NCI-H460 (cell line): ENCODE measurements at places on chromosomes 5 and 9.

DNA sequence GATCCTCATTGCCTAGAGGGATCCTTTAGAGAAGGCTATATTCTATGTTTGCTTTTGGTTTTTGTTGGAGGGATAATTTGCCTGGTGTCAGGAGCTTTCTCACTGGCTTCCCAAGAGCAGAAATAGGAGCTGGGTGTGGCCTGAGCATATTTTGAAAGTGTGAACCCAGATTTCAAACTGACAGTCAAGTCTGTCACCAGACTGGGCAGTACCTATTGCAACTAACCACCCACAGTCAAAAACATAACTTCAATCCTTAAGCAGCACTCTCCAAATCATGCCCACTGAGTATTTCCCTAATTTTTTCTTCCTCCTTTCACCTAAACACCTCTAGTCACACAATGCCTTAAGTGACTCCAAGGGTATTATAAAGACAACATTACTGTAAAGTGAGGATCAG lies 278.4 kb downstream of the EBF1 start:
- no peak for DNase-seq

DNA sequence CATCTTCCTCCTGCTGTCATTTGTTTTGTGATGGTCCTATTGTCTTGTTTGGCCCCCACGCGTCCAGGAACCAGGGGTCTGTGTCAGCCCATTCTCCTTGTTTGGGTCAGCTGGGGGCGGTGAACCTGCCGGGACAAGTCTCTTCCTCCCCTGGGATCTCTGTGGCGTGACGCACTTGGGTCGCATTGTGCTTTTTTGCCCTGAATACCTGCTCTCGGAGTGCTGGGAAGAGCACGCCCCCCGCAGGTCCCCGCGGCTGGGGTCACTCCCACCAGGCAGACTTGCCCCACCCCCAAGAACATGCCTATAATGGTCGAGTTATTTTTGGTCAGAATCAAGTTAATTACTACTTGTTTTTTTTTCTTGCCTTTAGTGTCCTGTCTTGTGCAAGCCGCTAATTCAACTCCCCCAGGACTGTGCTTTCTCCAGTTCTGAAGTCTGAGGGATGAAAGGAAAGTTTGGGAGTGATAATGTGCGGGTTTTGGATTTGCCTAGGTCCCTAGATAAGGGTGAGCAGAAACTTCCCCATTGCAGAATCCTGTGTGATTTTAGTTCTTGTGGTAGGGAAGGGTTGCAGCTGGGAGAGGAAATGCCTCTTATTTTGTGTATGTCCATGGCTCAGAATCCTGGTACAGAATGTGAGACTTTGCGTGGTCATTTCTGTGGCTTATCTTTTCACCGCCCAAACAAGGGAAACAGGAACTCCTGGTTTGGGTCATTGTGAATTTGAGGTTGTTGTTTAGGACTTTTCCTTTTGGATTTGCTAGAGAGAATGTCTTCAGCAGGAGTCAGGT lies 789 bp downstream of the ACER2 start:
- DNase-seq = no peak

- DNase-seq = no peak
Observed at GRCh38 chr9:26904070-26904469, 11.5 kb upstream of the CAAP1 start.

GRCh38 chr5:137016783-137017324 lies 482.3 kb downstream of the SPOCK1 start:
- DNase-seq = no peak

- DNase-seq = no peak
Observed at GRCh38 chr9:87515588-87516221, 18.0 kb downstream of the DAPK1 start.

DNA sequence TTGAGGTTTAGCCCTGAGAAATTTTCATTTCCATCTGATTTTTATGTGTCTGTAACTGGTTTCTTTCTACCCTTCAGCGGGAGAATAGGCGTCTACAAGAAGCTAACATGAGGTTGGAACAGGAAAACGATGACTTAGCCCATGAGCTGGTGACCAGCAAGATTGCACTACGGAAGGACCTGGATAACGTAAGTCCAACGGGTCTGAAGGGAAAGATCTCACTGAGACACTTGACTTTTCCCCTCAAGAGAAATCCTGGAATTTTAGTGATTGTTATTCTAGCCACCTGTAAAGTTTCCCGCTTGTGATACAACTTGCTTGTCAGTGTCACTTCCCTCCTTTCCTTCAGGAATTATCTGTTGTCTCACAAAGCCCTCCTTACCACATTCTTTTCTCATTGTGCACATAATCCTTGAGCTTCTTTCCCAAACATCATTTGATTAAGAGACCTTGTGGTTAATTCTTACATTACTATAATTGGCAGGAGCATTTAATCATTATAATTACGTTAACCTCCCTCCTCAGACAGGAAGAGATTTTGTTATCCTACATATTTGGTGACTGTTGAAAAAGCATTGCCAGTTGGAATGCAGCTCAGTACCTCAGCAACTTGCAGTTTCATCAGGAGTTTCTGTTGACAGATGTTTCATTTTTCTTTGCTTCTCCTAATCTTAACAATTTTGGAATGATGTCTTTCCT lies 56.9 kb downstream of the GPR21 start:
- DNase-seq = no peak

DNA sequence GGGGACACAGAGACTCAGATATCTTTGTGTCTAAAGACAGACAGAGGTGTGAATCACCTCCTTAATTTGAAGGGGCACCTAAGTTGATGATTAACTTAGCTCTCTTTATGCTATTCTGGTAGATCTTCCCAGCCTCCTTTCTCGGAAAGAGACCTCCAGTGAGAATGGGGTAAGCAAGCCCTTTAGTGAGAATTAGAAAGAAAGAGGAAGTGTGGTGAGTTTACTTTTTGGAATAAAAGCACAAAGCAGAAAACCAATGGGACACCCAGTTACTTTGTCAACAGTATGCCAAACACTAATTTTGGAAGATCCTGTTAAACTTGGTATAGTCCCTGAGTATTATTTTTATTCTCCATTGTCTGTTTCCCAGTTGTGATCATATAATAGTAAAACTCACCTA lies 302.8 kb upstream of the RASA1 start:
- no peak for DNase-seq

DNA sequence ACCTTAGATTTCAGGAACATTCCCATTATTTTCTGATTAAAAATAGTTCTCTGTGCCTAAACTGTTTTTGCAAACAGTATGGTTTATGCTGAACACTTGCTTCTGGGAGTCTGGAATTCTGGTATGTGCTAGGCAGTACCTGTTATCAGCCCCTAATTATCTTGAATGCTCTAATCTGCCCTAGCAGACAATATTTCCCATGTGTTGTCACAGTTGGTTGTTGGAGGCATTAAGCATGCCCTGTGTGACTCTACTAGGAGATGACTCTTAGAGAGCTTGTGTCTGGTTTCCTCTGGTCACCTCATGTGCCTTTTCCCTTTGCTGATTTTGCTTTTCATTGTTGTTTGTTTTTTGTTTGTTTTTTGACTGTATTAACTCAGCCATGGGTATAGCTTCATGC lies 36.6 kb downstream of the UHRF2 start:
- no peak for DNase-seq

DNA sequence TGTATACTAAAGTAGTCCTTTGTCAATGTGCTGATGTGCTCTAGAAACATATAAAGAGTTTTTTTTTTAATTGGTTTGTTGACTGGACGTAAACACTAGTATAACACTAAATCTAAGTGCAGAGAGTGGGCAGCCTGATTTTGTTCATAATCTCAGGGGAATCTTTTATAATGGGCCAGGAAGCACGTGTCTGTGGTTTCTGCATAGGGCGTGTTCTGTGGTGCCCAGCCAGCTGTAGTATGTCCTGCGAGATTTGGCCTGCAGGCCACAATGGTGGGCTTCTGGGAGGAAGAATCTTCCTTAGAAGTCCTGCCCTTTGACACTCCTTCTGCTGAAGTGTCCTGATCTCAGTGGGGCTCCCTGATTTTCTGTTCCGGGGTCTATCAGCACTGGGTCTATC lies 49.0 kb upstream of the DHFR start:
- no peak for DNase-seq

DNA sequence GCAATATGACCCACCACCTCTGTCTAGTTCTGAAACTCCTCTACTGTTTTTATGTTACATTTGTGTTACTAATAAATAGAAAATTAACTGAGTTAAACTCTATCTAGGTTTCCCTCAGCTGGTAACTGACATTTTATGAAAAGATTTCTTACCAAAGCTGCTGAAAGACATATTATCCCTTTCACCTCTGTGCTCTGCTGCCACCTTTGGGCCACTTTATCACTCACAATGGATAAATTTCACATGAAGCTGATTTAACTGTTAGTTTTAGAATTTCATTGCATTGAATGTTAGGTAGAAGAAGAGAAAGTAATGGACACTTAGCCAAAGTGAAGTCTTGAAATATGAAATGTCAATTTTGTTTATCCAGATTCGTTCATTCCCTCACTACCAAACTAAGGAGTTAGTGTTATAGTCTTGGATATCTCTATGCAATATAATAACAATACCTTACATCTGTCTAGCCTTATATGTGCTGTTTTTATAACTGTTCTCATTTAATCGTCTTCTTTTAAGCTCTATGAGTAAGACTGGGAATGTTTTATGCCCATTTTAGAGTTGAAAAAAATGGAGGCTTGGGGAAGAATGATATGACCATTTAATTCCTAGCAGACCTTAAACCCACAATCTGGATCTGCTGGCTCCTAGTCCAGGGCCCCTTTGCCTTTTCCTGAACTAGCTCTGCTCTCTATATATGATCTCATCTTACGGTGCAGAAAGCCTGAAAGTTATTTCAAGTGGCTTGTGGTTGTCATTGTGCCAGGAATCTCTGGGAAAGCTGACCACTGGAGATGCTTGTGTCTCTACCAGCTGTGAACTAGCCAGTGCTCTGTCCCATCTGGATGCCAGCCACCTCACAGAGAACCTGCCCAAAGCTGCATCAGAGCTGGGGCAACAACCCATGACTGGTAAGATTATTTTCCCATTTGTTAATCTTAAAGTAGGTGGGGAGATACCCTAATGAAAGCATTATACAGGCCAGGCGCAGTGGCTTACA lies 97.1 kb downstream of the GOLPH3 start:
- peak; percentile 51 for DNase-seq

DNA sequence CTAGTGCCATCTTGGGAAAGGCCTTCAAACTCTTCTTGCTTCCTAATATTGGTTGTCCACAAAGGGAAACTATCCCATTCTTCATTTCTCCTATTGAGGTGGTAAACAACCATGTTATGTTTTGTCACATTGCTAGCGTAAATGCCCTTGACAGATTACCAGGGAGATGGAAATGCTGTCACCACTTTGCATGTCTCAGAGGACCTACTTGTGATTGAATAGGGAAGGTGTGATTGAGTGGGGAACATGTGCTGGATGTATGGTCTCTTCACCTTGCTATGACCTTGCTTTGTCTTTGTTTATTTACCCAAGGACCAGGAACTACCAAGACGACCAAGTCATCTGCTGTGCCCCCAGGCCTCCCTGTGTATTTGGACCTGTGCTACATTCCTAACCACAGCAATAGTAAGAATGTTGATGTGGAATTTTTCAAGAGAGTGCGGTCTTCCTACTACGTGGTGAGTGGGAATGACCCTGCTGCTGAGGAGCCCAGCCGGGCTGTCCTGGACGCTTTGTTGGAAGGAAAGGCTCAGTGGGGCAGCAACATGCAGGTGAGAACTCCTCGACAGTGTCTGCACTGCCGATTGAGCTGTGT lies 96.1 kb downstream of the MAP1B start:
- DNase-seq = no peak

DNA sequence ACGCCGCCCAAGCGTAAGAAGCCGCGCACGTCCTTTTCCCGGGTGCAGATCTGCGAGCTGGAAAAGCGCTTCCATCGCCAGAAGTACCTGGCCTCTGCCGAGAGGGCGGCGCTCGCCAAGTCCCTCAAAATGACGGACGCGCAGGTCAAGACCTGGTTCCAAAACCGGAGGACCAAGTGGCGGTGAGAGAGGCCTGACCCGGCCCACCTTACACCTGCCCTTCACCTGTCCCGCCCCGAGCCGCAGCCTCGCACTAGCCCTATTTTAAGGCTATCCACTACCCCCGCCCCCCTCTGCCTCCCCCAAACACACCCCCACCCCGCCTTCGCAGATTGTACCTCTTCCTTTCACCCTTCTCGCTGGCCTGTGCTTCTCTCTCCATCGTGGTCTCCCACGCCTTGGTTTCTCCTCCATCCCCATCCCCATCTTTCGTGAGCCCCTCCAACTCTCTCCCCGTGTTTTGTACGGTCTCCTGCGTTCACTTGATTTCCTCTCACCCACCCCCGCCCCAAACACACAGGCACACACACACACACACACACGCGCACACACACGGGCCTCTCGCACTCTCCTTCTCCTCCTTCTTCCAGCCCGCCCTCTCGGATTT lies 1.3 kb downstream of the TLX3 start:
- DNase-seq = no peak

DNA sequence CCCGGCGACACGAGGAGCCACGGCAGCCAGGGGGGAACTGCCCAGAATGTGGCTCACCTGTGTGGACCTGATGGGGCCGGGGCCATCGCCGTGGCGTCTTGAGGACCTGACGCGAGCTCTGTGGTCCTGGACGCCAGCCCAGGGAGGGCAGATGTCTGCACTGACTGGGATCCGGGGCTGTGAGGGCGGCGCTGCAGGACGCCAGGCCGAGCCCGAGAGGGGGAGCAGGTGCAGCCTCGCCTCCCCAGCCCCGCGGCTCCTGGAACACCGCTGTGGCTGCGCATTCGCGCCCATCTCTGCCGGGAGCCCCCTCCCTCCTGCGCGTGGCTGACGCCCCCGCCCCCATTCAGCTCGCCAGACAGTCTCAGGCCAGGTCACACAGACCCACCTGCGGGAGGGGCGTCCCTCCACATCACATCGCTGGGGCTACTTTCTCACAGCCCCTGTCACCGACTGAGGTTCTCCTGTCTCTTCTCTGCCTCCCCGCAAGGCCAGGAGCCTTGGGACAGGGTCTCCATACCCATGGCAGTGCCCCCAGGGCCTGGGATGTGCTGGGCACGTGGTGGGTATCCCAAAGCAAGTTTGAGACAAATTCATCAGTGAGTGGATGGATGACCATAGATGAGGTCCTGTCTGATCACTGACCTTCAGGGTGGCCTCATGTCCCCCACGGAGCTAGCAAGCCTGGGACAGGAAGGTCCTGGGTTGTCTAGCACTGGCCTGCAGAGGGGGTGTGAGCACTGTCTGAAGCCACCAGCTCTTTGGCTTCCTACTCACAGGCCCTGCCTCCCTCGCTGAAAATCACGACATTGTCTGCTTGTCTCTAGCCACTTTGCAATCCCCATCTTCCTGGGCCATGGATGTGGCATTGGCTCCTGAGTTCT lies 47.3 kb downstream of the RASGEF1C start:
- no peak for DNase-seq

- DNase-seq = no peak
Observed at GRCh38 chr9:134073500-134073899, 5.7 kb upstream of the BRD3 start.

- no peak for DNase-seq
Observed at GRCh38 chr5:96197347-96197746, 235.7 kb upstream of the ELL2 start.

- DNase-seq = no peak
Observed at GRCh38 chr5:165569551-165569950, 2064.1 kb downstream of the MAT2B start.

- no peak for DNase-seq
Observed at GRCh38 chr9:135301271-135302263, 178.0 kb upstream of the PPP1R26 start.
